ENCODE measurements at places on chromosomes 6 and 20. TPM values are rescaled to one million over a fixed set of nuclear protein-coding genes. Genes with fewer than 3 reads are reported as not detected.

GRCh38 chr6:169702840-169703246 is 917 bp downstream of the C6orf120 start:
- no peak for DNase-seq

MYLK2 gene
- total RNA-seq: 0.22 TPM

KATNA1 gene
- 20.3 TPM for total RNA-seq

- no peak for DNase-seq
Measured at GRCh38 chr6:4814212-4814611, 38.0 kb downstream of the CDYL start.

DNA sequence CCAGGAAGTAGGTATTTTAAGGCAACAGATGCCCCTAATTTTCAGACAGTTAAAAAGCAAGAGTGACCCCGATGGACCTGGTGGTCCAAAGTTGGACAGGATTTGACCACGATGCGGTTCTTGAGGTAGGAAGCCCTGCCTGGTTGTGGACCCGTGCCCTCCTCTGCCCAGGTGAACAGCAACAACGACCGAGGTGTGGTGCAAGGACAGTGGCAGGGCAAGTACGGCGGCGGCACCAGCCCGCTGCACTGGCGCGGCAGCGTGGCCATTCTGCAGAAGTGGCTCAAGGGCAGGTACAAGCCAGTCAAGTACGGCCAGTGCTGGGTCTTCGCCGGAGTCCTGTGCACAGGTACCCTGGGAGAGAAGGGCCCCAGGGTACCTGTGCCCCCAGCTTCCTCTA is 18.7 kb downstream of the TGM6 start:
- DNase-seq: no peak

GRCh38 chr20:46433051-46433450 is 26.6 kb upstream of the ELMO2 start:
- no peak for DNase-seq

DNA sequence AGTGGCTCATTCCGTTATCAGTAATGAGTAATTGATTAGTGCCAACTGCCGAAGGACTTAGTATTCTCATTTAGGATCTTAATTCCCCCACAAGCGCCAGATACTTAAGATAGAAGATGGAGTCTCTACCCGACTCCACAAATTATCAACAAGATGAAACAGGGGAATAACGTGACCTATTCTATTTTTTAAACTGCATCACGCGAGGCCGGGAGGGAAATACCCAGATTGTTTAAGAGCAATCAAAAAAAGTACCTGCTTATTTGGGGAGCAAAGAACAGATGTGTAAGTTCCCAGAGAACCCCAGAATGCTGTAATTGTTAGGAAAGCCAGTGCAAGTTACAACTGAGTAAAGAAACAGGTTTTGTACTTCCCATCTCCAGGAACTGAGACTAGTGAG is 1.1 kb upstream of the MAP3K5 start:
- DNase-seq: no peak

- DNase-seq: no peak
Measured at GRCh38 chr6:52381249-52381648, 19.3 kb downstream of the PAQR8 start.

DNA sequence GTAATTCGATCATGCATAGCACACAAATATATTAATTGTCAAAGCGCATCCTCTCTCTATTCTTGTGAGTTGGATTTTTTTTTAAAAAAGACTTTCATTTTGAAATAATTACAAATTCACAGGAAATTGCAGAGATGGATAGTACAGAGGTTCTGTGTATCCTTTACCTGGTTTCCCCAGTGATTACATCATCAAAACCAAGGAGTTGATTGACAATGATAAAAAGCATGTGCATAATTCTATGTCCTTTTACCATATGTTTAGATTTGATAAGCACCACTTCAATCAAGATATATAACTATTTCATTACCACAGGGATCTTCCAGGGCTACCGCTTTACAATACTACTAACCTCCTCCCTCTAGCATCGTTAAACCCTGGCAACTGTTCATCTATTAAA is 40.2 kb downstream of the CCN2 start:
- no peak for DNase-seq

GRCh38 chr6:18265787-18266522 is 1.6 kb upstream of the DEK start:
- DNase-seq: no peak

EFCAB8 gene
- total RNA-seq: 0.20 TPM

ESR1 gene
- 0.17 TPM for total RNA-seq

- DNase-seq: no peak
Measured at GRCh38 chr6:73514746-73515110, 6.1 kb downstream of the EEF1A1 start.

- no peak for DNase-seq
Measured at GRCh38 chr6:5942591-5942990, 64.1 kb downstream of the NRN1 start.

CPXM1 gene
- total RNA-seq: 28.8 TPM

DNA sequence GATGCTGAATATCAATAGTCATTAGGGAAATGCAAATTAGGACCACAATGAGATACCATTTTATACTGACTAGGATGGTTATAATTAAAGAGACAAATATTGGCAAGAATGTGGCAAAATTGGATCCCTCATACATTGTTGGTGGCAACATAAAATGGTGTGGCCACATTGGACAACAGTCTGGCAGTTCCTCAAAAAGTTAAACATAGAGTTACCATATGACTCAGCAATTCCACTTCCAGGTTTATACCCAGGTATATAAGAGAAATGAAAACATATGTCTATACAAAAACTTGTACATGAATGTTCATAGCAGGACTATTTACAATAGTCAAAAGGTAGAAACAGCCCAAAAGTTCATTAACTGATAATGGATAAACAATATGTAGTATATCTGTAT is 2.0 kb upstream of the CRIP3 start:
- DNase-seq: no peak

ZNF76 gene
- total RNA-seq: 17.9 TPM

TEAD3 gene
- total RNA-seq: 27.0 TPM

SLC32A1 gene
- 0.33 TPM for total RNA-seq

- no peak for DNase-seq
Measured at GRCh38 chr20:42652266-42652665, 537.4 kb downstream of the PTPRT start.

CFAP61 gene
- total RNA-seq: 0.61 TPM

DNA sequence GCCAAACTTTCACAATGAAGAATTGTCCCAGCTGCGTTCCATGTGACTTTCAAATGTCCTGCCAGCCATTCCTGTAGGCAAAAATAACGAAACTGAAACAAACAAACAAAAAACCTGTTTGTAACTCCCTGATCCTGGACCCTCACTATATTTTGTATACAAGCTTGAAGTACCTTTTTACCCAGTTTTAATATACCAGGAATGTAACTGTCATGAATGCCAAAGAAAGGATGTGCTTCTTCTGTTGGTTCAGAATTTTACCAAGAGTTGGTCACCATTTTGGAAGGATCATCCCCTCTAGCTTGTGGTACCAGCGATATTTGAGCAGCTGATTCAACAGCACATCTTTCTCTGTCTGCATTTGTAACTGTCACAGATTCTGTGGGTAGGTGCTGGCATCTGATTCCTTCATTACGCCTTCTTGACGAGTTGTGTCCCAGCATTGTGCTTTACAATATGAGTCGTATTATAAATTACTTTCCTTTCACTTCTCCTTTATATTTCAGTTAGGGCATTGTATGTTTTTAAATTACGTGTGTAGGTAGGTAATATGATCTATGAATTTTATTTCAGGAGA is 93.9 kb downstream of the DLGAP4 start:
- DNase-seq: no peak

DNA sequence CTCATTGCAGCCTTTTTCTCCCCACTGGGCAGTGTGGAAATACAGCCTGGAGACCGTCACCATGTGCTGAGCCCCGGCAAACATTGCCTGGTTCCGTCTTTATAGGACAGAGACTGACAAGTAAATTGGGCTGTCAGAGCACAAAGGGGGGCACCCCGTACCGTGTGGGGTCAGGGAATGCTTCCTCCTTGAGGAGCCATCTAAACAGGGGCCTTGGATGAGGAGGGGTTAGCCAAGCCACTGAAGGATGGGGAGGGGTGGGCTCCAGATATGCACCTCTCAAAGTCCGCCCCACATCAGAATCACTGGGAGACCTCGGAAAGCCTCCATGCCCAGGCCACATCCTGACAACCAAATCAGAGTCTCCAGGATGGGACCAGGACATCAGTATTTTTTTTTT is 73.9 kb downstream of the NFATC2 start:
- no peak for DNase-seq

DNA sequence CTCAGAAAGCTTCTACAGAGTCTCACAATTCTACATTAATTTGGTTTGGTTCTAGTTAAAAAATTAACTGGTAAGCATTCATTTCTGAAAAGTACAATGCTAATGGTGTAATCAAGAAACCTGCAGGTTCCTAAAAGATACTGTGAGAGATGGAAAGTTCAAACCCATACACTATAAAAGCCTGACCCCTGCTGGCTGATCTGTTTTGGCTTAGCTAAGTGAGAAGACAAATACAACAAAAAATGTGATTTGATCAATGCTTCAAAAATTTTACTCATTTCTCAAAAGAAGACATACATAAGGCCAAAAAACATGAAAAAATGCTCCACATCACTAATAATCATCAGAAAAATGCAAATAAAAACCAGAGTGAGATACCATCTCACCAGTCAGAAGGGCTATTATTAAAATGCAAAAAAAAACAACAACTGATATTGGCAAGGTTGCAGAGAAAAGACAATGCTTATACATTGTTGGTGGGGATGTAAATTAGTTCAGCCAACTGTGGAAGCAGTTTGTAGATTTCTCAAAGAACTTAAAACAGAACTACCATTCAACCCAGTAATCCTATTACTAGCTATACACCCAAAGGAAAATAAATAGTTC is 102.8 kb downstream of the MOXD1 start:
- DNase-seq: no peak

BTNL2 gene
- total RNA-seq: not detected

- DNase-seq: no peak
Measured at GRCh38 chr6:132659082-132659481, at the start of gene TAAR1. TSS of gene TAAR1 (minus strand) at chr6:132659182. CDS start at chr6:132646003, 13,179 bp downstream.
